NCI-H774 (cell line): ENCODE measurements at places on chromosomes 12 and 14.

- no peak for DNase-seq
Observed at GRCh38 chr12:90292183-90292582, 583.5 kb upstream of the ATP2B1 start.

DNA sequence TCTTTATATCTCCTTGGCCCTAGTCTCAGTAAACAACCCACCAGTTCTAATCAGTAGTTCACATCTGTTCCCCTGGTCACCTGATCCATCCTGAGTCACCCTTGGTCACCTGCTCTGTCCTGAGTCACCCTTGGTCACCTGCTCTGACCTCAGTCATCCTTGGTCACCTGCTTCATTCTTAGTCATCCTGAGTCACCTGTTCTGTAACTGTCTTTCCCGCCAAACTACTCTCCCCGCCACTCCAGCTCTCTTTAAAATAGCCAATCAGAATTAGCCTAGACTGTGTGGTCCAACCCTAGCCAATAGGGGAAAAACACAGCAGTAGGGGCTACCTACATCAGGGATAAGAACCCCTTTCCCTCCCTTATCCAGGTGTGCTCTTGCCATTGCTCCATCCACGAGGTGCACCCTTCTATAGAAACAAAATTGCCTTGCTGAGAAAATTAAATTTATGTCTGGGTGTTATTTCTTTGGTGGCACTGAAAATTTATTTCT is 245.4 kb upstream of the DIO3 start:
- DNase-seq, result no peak

- DNase-seq, result no peak
Observed at GRCh38 chr12:30878024-30878423, 48.5 kb upstream of the TSPAN11 start.

DNA sequence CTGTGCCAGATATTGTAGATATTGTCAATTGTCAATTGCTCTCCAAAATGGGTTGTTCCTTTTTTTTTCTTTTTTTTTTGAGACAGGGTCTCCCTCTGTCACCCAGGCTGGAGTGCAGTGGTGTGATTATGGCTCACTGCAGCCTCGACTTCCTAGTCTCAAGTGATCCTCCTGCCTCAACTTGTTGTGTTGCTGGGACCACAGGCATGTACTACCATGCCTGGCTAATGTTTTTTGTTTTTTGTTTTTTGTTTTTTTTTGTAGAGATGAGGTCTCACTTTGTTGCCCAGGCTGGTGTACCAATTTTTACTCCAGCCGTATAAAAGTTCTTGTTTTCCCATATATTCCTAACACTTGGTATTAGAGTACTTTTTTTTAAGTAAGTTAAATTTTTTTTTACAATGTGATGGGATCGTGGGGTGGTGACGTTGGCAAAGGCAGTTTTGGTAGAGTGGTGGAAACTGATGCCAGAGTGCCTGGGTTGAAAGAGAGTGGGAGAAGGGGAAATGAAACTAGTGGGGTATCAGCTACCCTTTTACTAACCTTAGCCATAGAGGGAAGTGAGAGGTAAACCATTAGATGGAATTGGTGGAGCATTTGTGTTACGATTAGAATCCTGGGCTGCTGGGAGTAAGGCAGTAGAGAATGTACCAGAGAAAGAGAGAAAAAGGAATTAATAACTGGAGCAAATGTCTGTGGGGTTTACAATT is 33.0 kb upstream of the CFAP54 start:
- no peak for DNase-seq

DNA sequence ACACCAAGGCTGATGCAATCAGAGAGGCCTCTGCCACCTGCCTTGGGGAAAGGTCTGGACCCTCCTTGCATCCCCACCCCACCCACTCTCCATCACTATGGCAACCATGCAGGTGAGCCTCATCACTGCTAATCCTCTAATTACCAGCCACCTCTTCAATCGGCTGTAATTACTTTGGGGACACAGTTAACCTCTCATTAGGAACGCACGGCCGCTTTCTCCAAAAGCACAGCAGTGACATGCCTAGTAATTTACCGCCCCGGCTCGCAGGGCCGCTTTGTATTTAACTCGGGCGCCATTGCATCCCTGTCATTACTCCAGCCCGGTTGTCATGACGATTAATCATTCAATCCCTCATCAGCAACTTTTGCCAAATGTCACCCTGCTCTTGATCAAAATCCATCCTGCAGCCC is 36.3 kb upstream of the FAM222A start:
- peak; percentile 62 for DNase-seq

DNA sequence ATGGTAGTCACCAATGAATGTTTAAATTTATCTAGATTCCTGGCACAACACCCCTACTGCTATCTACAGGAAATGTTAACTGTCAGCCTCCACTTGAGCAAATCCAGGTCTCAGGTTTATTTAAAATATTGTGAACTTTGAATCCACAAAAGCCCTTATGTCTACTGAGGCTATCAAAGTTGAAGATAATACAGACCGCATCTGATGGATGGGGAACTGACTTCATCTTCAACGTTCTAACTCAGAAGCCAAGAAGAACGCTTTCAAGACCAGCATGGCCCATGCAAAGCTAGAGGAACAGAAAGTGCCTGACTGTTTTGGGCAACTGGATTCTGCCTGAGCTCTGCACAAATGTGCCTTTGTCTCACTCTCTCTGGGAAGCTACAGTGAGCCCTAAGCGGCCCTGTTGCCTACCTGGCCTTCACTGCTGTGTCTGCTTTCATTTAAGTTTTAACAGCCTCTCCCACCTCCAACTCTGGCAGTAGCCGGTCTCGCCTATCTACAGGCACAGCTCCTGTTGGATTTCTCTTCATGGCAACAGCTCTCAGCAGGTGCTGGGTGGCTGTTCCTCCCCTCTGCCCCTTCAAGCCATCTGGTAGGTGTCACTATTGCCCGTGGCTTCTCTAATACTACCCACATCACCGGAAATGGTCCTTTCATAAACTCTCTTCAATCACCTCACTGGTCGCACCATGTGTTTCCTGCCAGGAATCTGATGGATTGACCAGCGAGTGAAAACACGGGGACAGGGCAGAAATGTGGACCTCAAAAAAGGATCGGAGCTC is 112.1 kb upstream of the OVCH1 start:
- no peak for DNase-seq

DNA sequence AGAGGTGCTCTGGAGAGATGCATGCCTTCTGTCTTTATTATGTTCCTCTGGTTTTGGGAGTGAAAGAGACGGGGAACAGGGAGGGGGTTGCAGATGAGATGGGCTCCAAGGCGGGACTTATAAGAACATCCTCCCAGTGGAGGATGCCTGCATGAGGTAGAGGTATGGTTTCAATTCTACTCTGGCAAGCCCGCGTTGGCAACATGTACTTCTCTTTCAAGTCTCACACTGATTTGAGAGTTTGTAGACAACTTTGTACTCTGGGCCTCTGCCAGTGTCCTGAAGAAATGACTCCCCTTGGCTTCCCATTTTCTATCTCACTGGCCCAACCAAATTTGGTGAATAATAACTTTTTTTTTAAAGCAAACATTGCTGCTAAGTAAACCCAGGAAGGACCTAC is 121.3 kb downstream of the C12orf75 start:
- DNase-seq, result no peak

- no peak for DNase-seq
Observed at GRCh38 chr14:78248501-78249090, 78.4 kb downstream of the NRXN3 start.

DNA sequence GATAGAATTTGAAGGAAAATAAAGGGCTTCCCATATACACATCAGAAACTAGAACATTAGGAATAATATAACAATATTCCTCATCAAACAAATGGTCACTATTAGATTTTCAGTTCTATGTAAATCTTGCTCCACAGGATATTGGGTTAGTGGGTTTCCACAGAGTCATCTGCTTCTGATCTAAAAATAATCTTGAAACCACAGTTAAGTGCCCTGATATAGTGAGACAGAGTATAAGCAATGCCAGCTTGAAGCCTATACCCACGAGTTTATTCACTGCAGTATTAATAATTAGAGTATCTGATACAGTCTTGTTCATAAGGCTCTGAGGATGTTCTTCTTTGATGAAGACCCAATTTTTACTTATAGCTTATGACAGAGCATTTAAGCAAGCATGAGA is 74.5 kb upstream of the ATF7IP start:
- no peak for DNase-seq

GRCh38 chr12:92859650-92860386 is 69.3 kb downstream of the EEA1 start:
- DNase-seq, result peak; percentile 76
